ENCODE measurements at places on chromosomes 3 and 15.

DNA sequence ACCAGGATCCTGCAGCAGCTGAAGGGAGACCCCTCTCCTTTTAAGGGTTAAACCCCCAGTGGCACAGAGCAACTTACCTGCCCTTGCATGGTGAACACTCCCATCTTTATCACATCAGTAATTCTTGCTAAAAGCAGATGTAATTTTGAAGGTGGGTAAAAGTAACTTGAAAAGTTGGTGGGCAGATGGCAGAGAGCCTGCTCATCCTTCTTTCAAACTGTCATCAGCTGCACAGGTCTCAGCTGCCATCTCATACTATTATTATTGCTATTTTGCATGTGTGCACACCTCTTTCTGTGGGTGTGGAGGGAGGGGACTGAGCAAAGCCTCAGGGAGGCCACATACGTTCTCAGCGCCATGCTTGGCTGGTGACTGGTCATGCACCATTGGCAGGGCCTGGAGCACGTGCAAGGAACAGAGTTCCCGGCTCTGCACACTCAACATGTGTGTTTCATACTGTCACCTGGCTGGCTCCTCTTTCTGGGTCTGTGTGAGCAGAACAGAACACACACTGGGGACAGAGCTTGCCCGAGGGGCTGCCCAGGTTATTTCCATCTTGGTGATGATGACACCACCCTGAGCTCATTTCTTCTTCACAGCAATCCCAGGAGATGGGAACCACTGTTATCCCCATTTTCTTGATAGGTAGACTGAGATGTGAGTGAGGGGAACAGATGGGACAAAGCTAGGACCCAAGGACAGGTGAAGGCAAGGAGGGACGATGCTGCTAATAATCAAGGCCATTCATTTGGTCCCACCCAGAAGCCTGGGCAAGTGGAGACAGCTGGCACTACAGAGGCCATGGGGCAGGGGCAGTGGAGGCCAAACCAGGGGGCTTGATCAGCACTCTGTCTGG lies 95.8 kb upstream of the KLF13 start:
- no peak for DNase-seq

DNA sequence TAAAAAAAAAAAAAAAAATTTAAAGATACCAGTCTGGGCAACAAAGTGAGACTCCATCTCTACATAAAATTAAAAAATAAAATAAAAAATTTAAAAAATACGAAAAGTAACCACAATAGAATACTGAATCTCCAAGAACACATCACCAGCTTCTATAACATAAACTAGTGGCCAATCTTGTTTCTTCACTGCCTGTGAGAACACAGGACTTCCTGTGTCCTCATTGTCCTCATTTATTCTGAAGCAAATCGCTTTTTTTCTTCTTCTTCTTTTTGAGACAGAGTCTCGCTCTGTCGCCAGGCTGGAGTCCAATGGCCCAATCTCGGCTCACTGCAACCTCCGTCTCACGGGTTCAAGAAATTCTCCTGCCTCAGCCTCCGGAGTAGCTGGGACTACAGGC lies 28.6 kb upstream of the RAB7A start:
- DNase-seq = no peak

GRCh38 chr15:75785771-75786574 lies 57.3 kb upstream of the UBE2Q2 start:
- no peak for DNase-seq

- no peak for DNase-seq
These were observed 38.3 kb upstream of the INO80 start for GRCh38 chr15:41154412-41154811.

GRCh38 chr3:63467392-63467791 lies 185.1 kb upstream of the SNTN start:
- DNase-seq = no peak

GRCh38 chr15:71290002-71290401 lies 174.7 kb downstream of the THSD4 start:
- no peak for DNase-seq

GRCh38 chr3:115792206-115792955 lies 169.1 kb downstream of the GAP43 start:
- DNase-seq = no peak

DNA sequence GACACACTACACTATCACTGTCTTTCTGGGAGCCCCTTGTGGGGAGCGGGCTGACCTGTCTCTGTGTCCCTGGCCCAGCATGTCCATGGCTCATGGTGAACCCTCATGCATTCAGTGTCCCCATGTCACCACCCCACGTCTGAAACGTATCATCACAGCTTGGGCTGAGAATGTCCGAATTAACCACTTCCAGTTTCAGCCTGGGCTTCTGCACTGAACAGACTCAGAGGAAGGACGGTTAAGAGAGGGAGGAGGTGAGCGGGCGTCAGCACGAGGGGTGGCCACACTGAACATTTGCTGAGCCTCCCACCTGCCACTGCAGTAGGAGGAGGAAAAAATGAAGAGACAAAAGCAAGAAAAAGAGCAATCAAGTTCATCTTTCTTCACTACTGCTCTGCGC lies 30.5 kb downstream of the ATP2B2 start:
- DNase-seq = no peak

DNA sequence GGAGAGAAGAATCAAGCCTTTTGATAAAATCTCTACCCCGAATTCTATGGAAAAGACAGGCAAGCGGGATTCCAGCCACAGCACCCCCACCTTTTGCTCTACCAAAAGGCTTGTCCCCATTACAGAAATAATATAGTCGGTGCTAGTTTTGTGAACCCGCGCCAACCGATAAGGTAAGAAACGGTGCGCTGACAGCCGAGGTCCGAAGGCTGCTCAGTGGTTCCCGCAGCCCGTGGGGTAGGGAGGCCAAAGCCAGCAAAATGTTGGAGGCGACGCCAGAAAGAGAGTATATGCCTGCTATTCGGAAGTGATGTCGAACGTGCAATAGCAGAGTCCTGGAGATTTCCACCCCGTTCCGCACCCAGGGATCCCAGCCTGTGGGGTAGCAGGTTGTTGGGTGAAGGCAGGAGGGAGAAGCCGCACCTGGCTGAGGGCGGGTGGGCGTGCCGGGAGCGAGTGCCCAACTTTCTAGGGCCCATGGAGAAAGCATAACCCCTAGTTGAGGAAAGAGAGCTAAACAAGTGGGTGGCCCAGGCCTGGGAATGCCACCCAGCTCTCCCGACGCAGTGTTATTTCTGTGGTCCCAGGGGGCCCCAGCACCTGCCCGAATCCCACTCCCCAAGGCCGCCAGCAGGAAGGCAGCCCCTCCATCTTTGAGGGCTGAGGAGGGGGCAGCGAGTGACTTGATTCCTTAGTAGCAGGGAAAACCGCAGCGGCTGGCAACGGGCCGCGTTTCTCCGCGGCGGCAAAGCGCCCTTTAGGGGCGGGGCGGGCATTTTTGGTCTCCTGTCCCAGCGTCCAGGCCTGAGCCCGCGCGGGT lies 7.9 kb upstream of the SOX2 start:
- DNase-seq = peak; percentile 46

- no peak for DNase-seq
These were observed 171.5 kb downstream of the LRTM1 start for GRCh38 chr3:54756330-54756731.

DNA sequence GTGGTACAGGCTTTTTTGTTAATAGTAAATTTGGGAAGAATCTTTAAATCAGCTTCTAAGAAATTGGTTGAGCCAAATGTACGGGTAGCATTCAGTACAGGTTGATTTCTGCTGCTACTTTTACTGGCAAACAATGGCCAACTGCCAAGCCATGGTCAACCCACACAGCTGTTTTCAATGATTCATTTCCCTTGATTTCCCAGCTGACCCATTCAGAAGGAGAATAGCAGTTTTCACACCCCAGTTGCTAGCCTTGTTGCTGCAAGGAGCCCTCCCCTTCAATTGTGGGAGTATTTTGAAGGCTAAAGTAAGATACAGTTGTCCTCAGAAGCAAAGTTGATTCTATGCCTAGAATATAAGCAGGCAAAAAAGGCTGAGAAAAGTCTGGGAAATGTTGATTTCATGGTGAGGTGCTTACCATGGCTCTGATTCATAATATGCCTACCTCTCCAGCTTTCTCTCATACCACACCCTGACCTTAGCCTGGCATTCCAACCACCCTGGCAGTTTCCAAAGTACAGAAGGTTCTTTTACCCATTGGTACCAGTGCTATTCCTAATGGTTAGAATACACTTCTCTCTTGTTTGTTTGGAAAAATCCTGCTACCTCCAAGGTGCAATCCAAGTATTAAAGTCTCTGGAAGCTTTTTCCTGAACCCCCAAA lies 320.3 kb upstream of the TGFBR2 start:
- DNase-seq = peak; percentile 33

- no peak for DNase-seq
These were observed 139.8 kb downstream of the IGF1R start for GRCh38 chr15:98787936-98788757.

DNA sequence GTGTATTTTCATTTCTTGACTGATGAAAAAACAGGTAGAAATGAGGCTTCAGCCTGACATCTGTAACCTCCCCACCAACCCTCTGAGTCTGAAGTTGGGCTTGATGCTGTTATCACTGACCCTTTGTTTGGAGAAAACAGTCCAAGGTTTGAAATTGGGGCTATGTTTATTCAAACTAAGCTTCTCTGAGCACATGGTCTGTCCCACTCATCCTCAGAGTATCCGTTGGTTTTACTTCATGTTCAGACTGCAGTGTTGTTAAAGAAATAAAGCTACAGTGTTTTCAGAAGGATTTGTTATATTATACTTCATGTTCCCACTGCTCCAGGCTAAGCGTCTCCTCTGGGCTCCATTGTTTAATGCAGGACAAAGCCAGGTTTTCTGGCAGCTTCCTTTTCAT lies 6.0 kb downstream of the MAPKBP1 start:
- no peak for DNase-seq

GRCh38 chr15:59437142-59437816 lies 707 bp upstream of the FAM81A start:
- DNase-seq = no peak

DNA sequence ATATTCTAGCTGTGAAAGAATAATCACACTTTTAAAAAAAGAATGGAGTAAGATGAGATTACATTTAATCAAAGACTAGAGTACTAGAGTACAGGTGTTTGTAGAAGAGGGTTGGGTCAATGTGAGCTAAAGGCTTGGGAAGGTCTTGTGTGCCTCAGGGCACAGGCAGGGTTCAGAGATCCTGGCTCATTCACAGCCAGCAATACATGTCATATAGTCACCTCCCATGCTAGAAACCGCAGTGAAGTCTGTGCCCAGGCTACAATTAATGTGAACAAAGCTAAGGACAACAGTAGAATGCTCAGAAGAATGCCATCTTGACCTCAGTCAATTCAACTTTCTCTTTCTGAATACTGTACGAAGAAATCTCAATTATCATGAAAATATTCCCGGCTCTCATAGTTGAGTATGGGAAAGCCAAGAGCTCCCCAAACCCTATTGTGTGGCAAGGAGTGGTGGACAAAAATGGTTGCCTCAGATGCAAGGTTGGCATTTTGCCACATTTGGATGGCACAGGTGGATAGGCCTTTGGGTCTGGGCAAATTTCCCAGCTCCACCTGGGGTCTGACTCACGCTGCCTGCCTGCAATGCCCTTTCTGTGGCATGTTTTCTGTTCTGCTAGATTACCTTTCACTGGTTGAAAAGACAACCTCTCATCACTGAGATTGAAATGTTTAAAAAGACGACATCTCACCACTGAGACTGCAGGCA lies 70.2 kb downstream of the NMD3 start:
- DNase-seq = no peak

DNA sequence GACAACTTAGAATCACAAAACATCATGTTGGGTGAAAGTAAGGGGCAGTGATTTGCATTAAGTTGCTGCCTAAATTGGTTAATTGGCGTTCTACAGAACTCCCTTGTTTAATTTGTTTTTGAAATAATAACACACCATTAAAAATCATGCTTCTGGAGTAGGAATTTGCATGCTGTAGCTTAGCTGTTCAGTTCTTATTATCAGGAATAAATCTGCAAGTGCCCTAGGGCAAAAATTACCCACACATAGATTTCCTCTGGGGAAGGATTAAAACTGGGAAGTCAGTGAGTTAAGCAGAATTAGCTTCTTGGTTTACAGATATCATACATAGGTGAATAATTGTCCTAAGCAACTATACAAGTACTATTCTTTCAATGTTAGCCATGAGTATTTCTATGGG lies 381.6 kb upstream of the NAALADL2 start:
- no peak for DNase-seq

- DNase-seq = no peak
These were observed 12.4 kb downstream of the GNB4 start for GRCh38 chr3:179438841-179439240.

DNA sequence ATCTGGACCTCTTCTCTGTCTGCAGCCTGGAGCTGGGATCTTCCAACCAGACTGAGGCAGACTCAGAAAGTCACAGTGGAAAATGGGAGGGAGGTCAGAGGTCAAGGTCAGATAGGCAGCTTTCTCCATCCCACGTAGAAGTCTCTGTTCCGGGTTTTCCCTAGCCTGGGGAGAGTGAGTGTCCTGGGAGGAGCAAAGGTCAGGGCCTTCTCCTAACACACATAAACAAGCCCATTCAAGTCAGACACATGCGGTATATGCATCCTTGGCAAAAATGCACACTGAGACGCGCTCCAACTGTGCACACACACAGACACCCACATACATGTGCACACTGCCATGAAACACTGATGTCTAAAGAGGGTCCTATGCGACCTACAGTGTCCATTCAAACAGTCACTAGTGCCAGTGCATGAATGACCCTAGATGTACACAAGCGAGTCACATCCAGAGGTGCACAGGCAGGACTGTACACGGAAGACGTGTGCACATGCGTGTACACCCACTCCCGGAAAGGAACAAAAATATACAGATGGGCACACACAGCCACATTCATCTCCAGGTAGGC lies 681 bp downstream of the TWF2 start:
- DNase-seq = no peak

GRCh38 chr15:52440414-52440813 lies 88.3 kb downstream of the MYO5A start:
- no peak for DNase-seq

DNA sequence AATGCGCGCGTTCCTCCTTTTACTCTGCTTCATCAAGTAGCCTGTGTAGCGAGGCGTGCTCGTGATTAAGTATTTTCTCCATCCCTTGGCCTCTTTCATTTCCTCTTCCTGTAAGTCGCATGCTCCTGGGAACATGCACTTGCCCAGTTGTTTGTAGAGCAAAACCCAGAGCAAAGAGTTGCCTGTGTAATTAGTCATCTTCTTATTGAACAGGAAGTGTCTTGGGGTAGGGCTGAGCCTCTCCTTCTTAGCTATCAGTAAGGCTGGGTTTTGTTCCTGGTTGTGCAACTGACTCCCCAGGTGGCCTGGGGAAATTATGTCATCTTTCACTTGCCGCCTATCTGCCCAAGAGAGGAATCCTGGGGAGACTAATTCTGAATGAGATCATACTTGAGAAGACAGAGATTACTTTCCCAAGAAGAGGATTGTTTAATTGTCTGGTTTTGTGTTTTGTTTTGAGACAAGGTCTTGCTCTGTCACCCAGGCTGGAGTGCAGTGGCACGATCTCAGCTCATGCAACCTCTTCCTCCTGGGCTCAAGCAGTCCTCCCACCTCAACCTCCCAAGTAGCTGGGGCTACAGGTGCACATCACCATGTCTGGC lies 14.9 kb downstream of the LIPH start:
- DNase-seq = no peak

DNA sequence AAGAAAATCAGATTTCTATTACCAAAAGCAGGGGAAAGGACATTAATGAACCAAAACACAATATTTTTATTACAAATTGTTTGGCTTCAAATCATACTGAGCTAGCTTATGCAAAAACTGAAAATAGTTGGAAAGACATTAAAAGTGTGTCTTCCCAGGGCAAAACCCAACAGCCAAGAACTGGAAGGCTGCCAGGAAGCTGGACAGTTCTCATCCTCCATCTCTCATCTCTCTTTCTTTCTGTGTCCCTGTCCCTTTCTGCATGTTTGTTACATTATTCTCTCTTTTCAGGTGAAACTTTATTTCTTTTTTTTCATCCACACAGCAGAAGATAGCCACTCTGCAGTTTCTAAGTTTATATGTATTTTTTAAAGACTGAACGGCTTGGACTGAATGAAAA lies 41.1 kb upstream of the SNTN start:
- DNase-seq = no peak
